ENCODE measurements at places on chromosomes 6 and 20.

GRCh38 chr6:167811442-167812087 lies 15.1 kb upstream of the AFDN start:
- H3K4me3 ChIP-seq = no peak overlapping the region
- no peaks in the 10 kb centered on the region for H3K36me3 ChIP-seq
- peaks cover 12% of the 10 kb centered on the region for H3K27me3 ChIP-seq
- H3K27ac ChIP-seq = no peak overlapping the region

DNA sequence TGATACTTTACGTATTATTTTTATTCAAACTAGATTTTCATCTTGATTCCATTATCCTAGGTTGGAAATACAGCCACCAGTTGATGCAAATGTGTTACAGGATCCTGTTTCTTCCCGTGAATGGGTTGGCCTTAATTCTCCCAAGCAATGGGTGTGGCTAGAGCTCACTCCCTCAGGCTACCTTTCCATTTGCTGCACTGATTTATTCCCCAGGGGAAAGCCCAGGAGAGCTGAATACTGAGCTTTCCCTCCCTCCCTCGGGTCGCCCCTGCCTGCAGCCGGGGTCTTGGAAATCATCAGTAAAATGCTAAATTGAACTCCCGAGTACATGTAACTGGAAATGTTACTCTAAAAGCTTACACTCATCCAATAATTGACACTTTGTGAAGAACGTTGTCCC lies 9.9 kb downstream of the SMOC2 start:
- peaks cover 43% of the 10 kb centered on the region for H3K27me3 ChIP-seq
- no peaks in the 10 kb centered on the region for H3K4me1 ChIP-seq
- H3K27ac ChIP-seq = no peak overlapping the region
- H3K36me3 ChIP-seq = no peaks in the 10 kb centered on the region
- no peak overlapping the region for H3K4me3 ChIP-seq
- no peak for DNase-seq

GRCh38 chr20:3128275-3128984 lies 31.2 kb downstream of the FASTKD5 start:
- peaks cover 13% of the 10 kb centered on the region for H3K4me1 ChIP-seq
- peaks cover 13% of the 10 kb centered on the region for H3K36me3 ChIP-seq
- H3K4me3 ChIP-seq = no peak overlapping the region
- H3K27me3 ChIP-seq = no peaks in the 10 kb centered on the region
- no peak for DNase-seq

DNA sequence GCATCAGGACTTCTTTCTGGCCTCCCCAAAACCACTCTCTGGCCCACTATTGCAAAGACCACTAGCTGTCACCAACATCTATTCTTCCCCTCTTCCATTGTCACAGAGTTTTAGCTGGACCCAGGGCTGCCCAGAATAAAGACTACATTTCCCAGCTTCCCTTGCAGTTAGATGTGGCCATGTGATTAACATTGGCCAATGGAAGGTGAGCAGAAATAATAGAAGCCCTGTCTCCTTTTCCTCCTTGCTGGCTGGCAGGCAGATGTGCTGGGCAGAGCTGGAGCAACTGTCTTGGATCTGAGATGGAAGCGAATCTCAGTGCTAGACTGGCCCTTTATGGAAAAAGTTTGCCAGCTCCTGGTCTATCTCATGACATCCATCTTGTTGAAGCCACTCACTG lies 97.0 kb downstream of the KCNB1 start:
- DNase-seq = peak; percentile 3
- no peak overlapping the region for H3K4me3 ChIP-seq
- H3K27ac ChIP-seq = no peak overlapping the region

GRCh38 chr6:107728564-107728897 lies 95.6 kb downstream of the SCML4 start:
- DNase-seq = no peak
- H3K4me1 ChIP-seq = peaks cover 92% of the 10 kb centered on the region
- peaks cover 4% of the 10 kb centered on the region for H3K36me3 ChIP-seq
- no peak overlapping the region for H3K4me3 ChIP-seq
- no peak overlapping the region for H3K27ac ChIP-seq

- no peaks in the 10 kb centered on the region for H3K36me3 ChIP-seq
- peak overlapping the region; percentile 63 for H3K27ac ChIP-seq
- peak; percentile 37 for DNase-seq
- peak overlapping the region; percentile 95 for H3K4me3 ChIP-seq
These were observed 753 bp upstream of the PERP start for GRCh38 chr6:138107752-138108592.

GRCh38 chr20:44616604-44616964 lies 34.2 kb downstream of the PKIG start:
- no peak overlapping the region for H3K4me3 ChIP-seq
- peaks cover 41% of the 10 kb centered on the region for H3K4me1 ChIP-seq
- H3K27me3 ChIP-seq = no peaks in the 10 kb centered on the region

DNA sequence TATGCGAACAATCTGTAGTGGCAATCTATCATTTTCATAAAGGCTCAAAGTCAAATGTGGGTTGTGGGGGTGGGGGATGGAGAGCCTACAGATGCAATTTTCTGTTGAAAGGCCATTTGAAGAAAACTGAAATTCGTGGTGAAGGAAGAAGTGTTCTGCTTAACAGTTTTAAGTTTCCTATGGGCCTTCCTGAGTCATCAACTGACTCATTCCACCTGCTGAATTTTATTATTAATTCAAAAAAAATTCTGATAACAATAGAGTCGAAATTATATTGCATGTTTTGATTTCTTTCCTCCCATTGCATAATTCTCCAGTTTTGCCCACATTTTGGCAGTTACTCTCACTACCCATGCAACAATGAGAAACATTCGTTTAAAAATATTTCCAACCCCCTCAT lies 622.3 kb upstream of the ARID1B start:
- no peak overlapping the region for H3K4me3 ChIP-seq
- H3K27me3 ChIP-seq = no peaks in the 10 kb centered on the region
- H3K4me1 ChIP-seq = peaks cover 11% of the 10 kb centered on the region
- H3K27ac ChIP-seq = no peak overlapping the region
- H3K36me3 ChIP-seq = no peaks in the 10 kb centered on the region

GRCh38 chr20:11492846-11493245 lies 424.8 kb upstream of the BTBD3 start:
- no peaks in the 10 kb centered on the region for H3K36me3 ChIP-seq
- H3K27me3 ChIP-seq = no peaks in the 10 kb centered on the region
- no peak for DNase-seq
- H3K27ac ChIP-seq = no peak overlapping the region
- H3K4me3 ChIP-seq = no peak overlapping the region

DNA sequence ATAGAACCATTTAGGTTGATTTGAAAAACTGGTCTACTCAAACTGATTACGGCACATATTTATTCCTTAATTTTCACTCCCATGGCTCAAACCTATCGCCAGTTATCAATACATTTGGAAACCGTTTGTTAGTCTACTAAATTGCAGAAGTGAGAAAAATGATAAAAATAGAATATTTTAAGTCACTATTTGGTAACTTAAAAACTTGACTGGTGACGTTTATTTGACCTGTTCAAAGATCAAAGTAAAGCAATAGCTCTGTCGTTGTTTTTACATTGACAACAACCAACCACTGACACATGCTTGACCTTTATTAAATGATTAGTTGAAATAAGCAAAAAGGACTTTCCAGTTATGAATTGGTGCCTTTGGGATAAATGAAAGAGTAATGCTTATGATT lies 402.9 kb upstream of the MAP3K7 start:
- H3K36me3 ChIP-seq = no peaks in the 10 kb centered on the region
- no peak for DNase-seq
- no peak overlapping the region for H3K4me3 ChIP-seq
- H3K27me3 ChIP-seq = no peaks in the 10 kb centered on the region
- no peak overlapping the region for H3K27ac ChIP-seq

DNA sequence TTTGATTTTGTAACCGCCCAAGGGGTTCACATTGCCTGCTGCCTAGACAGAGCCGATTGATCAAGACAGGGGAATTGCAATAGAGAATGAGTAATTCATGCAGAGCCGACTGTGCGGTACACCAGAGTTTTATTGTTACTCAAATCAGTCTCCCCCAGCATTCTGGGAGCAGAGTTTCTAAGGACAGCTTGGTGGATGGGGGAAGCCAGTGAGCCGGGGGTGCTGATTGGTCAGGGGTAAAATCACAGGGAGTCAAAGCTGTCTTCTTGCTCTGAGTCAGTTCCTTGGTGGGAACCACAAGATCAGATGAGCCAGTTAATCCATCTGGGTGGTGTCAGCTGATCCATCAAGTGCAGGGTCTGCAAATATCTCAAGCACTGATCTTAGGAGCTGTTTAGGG lies 60.0 kb upstream of the EZR start:
- peaks cover 22% of the 10 kb centered on the region for H3K36me3 ChIP-seq
- H3K27ac ChIP-seq = peak overlapping the region; percentile 64
- peaks cover 29% of the 10 kb centered on the region for H3K4me1 ChIP-seq
- H3K4me3 ChIP-seq = peak overlapping the region; percentile 74
- DNase-seq = peak; percentile 84
- no peaks in the 10 kb centered on the region for H3K27me3 ChIP-seq

DNA sequence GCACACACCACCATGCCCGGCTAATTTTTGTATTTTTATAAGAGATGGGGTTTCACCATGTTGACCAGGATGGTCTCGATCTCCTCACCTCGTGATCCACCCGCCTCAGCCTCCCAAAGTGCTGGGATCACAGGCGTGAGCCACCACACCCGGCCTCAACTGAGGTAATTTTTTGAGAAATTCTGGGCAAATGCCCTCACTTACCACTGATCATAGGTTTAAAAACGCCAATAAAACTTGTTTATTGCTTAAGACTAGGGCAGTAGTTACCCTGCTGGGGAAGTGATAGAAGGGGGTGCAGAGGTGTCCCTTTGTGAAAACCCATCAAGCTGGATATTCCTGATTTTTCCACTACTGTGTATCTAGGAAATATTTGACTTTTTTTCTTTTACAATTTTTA lies 196.3 kb downstream of the BCAS1 start:
- H3K27ac ChIP-seq = no peak overlapping the region
- H3K4me3 ChIP-seq = no peak overlapping the region
- no peaks in the 10 kb centered on the region for H3K27me3 ChIP-seq
- peaks cover 63% of the 10 kb centered on the region for H3K4me1 ChIP-seq
- DNase-seq = no peak
- no peaks in the 10 kb centered on the region for H3K36me3 ChIP-seq

GRCh38 chr6:168277274-168277669 lies 42.3 kb downstream of the DACT2 start:
- peaks cover 2% of the 10 kb centered on the region for H3K36me3 ChIP-seq
- no peak for DNase-seq
- H3K4me1 ChIP-seq = no peaks in the 10 kb centered on the region
- no peak overlapping the region for H3K27ac ChIP-seq

GRCh38 chr20:61701401-61701800 lies 364.3 kb downstream of the TAF4 start:
- no peaks in the 10 kb centered on the region for H3K27me3 ChIP-seq
- no peaks in the 10 kb centered on the region for H3K4me1 ChIP-seq
- DNase-seq = no peak

GRCh38 chr6:31203345-31203979 lies 33.0 kb upstream of the POU5F1 start:
- DNase-seq = peak; percentile 66
- H3K27ac ChIP-seq = peak overlapping the region; percentile 99
- H3K36me3 ChIP-seq = peaks cover 8% of the 10 kb centered on the region
- no peaks in the 10 kb centered on the region for H3K27me3 ChIP-seq

GRCh38 chr6:106155219-106155830 lies 69.2 kb downstream of the PRDM1 start:
- no peak for DNase-seq
- peaks cover 19% of the 10 kb centered on the region for H3K27me3 ChIP-seq
- no peak overlapping the region for H3K4me3 ChIP-seq

DNA sequence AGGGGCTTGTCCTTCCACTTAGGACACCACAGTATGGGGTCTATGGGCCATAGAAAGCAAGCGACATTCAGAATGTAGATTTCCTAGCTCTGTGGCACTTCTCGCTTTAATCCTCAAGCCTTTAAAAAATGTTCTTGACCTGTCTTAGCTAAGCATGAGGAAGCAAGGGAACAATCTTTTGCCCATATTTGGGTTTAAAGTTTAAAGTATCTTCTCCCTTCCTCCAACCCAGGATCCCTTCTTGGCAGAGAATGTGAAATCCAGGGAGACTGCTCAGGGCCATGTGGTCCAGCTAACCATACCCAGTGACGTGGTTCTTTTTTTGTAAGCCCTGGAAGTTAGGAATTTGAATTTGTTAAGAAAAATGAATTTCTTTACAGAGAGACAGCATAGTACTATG lies 289.9 kb downstream of the BTBD9 start:
- no peaks in the 10 kb centered on the region for H3K27me3 ChIP-seq
- H3K27ac ChIP-seq = no peak overlapping the region
- DNase-seq = no peak
- H3K4me3 ChIP-seq = no peak overlapping the region
- H3K36me3 ChIP-seq = no peaks in the 10 kb centered on the region

DNA sequence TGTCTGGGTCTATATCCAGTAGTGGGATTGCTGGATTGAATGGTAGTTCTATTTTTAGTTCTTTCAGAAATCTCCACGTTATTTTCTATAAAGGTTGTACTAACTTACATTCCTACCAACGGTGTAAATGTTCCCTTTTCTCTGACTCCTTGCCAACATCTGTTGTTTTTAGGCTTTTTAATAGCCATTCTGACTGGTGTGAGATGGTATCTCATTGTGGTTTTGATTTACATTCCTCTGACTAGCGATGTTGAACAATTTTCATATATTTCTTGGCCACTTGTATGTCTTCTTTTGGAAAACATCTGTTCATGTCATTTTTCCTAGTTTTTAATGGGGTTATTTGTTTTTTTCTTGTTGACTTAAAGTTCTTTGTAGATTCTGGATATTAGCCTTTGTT lies 99.3 kb downstream of the BMP2 start:
- no peak for DNase-seq
- H3K27me3 ChIP-seq = no peaks in the 10 kb centered on the region
- no peak overlapping the region for H3K27ac ChIP-seq
- H3K36me3 ChIP-seq = no peaks in the 10 kb centered on the region

DNA sequence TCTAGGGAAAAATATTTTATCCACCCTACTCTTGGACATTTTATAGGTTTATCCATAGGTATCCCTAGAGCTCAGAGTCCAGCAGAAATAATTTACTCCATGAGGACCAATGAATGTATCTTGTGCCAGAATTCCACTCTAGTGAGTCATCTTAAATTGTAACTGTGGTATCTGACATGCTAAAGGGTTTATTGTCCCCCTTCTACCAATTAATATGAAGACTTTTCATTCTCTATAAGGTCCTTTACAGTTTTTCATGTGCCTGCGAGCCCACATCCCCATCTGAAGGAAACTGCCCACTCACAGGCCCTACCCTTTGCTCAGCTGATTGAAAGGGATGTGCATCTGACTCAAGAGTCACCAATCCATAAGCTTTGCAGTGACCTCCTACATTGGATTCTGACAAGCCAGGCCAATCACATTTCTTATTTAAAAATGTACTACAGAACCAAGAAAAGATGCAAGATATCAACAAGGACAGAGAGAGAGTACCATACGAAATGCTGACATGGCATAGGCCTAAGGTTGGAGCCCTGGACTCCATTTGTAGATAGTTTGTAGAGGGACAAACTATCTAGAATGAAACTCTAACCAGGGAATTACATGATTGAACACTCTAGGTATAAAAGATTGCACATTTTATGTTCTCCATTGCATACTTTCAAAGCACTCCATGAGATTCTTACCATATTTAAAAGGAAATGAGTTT lies 93.4 kb upstream of the DEFB112 start:
- no peak for DNase-seq
- H3K27ac ChIP-seq = no peak overlapping the region
- H3K27me3 ChIP-seq = no peaks in the 10 kb centered on the region
- no peak overlapping the region for H3K4me3 ChIP-seq
- H3K36me3 ChIP-seq = no peaks in the 10 kb centered on the region

GRCh38 chr6:39902136-39902535 lies 32.1 kb downstream of the MOCS1 start:
- DNase-seq = no peak
- H3K36me3 ChIP-seq = no peaks in the 10 kb centered on the region
- no peak overlapping the region for H3K27ac ChIP-seq
- H3K27me3 ChIP-seq = no peaks in the 10 kb centered on the region
- no peaks in the 10 kb centered on the region for H3K4me1 ChIP-seq

Measured in activated T-cell treated with anti-CD3 and anti-CD28 coated beads, Interleukin-2, amount 50 U/mL, for 72 hours (primary cell).